ENCODE measurements at places on chromosomes 12 and 14.

DNA sequence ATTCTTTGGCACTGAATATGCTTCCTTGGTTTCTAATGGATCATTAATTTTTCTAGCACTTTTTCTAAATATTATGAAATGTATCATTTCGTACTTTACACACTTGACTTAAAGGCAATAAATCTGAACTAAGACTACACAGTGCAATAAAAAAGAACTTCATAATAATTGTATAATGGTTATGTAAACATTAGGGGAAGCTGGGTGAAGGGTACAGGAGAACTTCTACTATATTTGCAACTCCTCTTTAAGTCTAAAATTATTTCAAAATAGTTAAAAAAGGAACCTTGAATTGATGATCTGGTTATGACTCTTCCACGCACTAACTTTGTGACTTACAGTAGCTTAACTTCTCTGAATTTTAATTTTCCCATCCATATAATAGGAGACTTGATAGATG is 5.1 kb upstream of the NOVA1 start:
- no peak for DNase-seq

GRCh38 chr12:53493610-53494391 is 5.5 kb downstream of the MAP3K12 start:
- DNase-seq: no peak

DNA sequence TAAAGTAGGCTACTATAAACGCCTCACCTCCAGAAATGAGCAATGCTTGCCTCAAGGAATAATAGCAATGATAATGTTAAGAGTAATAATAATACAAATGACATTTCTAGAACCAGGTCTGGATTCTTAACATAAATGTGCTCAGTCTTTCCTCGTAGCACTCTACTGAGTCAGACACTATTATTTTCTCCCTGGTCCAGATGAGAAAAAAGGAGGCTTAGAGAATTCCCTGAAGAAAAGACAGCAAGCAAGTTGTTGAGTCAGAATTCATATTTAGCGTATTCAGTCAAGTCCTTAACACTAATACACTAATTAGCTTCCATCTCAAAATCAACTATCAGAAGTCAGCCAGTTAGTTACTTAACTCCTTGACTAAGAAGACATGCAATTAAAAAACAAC is 13.2 kb downstream of the KCNC2 start:
- DNase-seq: no peak

GRCh38 chr12:79384551-79384950 is 306.2 kb downstream of the PAWR start:
- DNase-seq: no peak

DNA sequence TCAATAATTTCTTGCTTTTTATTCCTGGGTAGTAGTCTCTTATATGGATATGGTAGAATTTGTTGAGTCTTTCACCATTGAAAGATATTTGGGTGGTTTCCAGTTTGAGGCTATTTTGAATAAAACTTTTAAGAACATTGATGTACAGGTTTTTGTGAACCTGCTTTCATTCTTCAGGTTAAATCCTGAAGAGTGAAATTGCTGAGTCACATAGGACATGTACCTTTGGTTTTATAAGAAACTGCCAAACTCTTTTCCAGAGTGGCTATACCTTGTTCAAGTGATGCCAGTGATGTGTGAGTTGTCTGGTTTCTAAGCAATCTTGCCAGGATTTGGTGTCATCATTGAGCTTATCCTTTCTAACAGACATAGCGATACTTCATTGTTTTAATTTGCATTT is 184.6 kb upstream of the PZP start:
- no peak for DNase-seq

DNA sequence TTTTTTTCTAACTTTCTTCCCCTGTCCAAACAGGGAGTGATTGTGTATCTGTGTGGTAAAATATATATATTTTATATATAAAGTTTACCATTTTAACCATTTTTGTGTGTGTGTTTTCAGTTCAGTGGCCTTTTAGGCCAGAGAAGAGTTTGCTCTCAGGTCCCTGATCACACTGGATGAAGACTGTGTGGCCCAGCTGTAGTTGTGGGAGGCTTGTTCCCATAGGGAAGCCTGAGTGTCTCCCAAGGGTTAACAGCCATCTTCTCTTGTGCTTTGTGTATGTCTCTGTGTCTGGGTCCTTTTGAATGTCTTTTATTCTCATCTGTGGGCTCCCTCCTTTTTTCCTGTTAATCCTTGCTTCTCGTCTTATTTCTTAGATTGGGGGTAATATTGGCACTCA is 23.4 kb downstream of the CGRRF1 start:
- no peak for DNase-seq

- no peak for DNase-seq
Observed at GRCh38 chr12:16586350-16587109, 19.4 kb downstream of the LMO3 start.

GRCh38 chr14:37230551-37231194 is 32.9 kb downstream of the MIPOL1 start:
- no peak for DNase-seq

DNA sequence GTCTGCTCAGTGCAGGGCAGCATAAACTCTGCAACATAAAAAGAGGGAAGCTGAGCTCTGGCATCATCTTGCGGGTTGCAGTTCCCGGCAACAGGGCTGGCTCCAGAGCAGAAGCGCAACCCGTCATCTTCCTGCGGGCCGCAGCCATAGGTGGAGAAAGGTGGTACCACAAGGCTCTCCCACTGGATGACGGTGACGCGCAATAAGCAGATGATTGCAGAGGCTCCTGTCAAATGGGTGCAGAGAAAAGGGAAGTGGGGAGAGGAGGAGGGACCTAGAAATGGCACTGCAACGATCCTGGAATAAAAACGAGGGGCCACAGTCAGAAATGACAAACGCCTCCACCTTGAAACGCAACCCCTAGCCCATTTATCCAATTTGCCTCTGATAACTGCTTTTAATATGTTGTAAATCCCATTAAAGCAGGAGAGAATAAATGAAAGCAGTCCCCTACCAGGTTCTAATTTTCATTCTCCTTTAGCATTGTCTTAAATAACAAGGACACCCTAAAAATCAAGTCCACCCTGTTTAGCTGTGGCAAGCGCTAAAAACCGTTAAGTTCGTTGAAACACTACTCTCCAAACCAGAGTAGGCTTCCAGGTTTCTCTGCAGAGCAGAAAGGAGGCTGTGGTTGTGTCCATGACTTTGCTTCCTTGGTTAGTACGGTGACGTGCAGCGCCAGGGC is 30.9 kb upstream of the TUBA1C start:
- no peak for DNase-seq

DNA sequence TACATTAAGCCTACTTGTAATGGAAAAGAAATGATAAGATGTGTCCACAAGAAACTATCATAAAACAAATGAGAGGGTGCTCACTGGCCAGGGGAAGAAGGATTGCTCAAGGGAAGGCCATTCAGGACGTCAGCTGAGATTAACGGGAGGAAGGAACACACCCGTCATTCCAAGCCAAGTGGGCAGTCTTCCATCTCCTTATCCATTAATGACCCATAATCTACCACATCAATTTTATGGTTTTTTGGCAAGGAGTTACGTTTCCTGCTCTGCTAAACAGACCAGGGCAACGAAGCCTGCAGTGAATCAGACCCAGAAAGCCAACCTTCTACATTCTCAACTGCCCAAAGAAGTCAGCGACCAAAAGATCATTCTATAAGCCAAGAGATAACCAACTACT is 25.1 kb downstream of the PRKAB1 start:
- DNase-seq: no peak

GRCh38 chr14:96231526-96232130 is 24.4 kb upstream of the BDKRB1 start:
- no peak for DNase-seq

DNA sequence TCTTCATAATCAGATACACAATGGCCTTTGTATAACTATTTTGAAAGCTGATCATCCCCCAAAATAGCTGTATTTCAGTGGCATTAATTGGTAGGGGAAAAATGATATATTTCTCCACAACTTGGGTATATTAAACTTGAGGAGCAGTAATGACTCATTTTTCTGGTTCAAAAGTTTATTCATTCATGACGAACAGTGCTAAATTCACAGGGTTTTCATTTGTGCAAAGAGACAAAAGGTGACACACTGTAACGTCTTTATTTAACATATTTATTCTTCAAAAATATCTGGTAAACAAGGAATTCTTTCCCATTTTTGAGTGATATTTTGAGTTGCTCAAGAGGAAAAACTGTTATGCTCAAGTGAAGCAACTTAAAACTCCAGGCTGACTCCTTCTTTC is 415.5 kb upstream of the SOX5 start:
- DNase-seq: no peak

DNA sequence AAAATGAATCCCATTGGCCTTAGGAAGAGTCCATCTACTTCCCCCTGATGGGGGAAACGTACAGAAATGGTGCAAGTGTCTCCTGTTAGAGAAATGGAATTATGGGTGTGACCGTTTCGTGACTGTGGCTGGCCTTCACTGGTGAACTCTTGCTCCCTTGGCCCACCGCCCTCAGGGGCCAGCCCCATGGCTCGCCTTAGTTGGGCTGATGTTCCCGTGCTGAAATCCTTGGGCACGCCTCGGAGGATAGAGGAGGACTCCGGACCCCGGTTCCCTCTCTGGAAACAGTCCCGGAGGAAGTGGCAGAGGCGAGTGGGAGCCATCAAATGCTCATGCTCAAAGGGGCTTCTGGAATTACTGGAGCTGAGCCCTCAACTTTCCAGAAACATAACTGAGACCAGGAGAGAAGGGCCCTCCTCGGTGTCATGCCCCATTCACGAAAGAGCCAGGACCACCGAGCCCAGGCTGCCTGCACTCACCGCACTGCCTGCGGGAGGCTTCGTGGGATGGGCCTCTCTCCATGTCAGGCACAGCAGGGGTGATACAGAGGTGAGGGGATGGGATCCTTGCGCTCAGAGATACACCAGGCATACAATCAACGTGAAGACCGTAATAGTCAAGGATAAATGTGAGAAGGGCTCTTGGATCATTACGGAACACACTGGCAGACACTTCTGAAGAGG is 10.1 kb upstream of the CACNA2D4 start:
- DNase-seq: no peak

DNA sequence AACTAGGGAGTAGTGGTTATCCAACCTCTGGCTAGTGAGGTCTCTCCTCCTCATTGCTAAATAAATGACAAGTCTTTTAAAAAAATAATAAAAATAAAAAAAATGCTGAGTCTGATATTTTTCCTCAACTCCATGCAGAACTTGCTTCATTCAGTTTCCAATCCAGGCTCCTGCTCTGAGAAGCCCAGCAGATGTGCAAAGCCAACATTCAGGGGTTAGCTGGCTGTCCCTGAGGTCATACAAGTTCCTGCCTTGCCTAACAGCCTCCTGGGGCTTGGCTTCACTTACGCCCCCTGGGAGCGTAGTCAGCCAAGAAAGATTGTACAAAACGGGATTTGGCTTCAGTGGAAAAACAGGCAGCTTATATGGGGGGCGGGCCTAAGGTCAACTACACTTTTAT is 23.3 kb downstream of the RTRAF start:
- no peak for DNase-seq

DNA sequence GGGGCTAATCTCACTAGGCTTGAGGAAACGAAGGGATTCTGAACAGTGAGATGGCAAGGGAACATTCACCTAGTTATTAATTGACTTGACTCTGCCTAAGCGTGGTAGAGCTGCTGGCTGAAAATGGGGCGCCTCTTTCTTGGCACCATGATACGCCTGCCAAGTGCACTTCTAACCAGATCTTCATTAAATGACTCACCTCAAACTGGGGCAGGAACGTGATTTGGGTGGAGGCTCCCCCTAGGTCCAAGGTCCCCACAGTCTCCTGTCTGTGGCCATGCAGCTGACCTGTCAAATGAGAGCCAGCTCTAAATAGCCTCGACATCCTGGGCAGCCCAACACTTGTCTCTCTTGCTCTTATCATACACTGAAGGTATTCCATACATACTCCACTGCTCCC is 26.0 kb downstream of the COQ6 start:
- no peak for DNase-seq

DNA sequence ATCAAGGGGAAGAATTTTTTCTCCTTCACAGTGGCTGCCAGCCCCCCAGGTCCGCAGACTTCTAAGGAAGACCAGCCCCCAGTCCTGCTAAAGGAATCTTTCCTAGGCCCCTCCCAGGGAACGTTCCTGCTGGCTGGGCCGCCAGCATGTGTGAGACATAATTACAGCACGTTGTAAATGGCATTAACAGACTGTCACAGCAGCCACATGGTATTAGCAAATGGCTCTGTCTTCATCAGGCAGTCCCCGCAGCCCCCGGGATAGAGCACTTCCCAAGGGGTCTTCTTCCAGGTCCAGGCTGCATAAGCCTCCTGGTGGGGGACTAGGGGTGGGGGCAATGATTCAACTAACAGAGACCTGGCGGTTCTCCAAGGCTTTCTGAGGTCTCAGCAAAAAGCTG is 34.9 kb upstream of the FAM222A start:
- no peak for DNase-seq
